ENCODE measurements at places on chromosomes 3 and 15. TPM values are rescaled to one million over a fixed set of nuclear protein-coding genes. Genes with fewer than 3 reads are reported as not detected.

TRAIP gene
- total RNA-seq: 2.7 TPM

SENP2 gene
- 31.0 TPM for total RNA-seq

ELP6 gene
- total RNA-seq: 14.7 TPM

TMEM266 gene
- 1.2 TPM for total RNA-seq

PXYLP1 gene
- 6.8 TPM for total RNA-seq

AHSG gene
- not detected for total RNA-seq

Measured in upper lobe of left lung (tissue), 6 donors.